ENCODE measurements at places on chromosomes 6 and 20. TPM values are rescaled to one million over a fixed set of nuclear protein-coding genes. Genes with fewer than 3 reads are reported as not detected.

GLP1R gene
- total RNA-seq, result under 0.01 TPM

PROKR2 gene
- not detected for total RNA-seq

MEP1A gene
- total RNA-seq, result not detected

DNA sequence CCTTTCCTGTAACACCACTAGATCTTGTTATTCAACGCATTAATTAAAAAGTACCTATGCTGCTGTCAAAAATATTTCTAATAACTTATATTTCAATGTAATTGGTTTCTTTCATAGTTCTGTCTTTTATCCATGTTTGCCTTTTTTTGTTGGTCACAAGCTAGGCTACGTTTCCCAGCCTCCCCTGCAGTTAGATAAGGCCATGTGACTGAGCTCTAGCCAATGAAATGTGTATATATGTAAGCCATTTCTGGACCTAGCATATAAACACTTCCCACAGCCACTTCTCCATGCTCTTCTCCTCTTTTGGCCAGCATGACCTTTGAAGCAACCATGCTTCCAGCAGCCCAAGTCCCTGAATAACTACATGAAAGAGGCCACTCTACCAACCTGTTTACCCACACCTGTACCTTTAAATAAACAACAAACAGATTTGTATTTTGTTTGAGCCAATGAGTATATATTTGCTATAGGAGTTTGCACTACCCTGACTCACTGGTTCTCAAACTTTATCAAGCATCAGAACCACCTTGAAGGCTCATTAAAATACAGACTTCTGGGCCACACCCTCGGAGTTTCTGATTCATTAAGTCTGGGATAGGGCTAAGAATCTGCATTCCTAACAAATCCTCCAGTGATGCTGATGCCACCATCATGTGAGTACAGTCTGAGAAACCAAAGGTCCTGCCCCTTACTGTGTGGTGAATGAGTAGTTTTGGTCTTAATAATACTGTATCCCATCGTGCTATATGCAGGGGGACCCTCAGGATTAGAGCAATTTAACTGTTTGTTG is 45.6 kb upstream of the BEND6 start:
- no peak for DNase-seq

GRCh38 chr20:59063358-59064213 is 21.0 kb upstream of the PRELID3B start:
- DNase-seq, result peak; percentile 35

DNA sequence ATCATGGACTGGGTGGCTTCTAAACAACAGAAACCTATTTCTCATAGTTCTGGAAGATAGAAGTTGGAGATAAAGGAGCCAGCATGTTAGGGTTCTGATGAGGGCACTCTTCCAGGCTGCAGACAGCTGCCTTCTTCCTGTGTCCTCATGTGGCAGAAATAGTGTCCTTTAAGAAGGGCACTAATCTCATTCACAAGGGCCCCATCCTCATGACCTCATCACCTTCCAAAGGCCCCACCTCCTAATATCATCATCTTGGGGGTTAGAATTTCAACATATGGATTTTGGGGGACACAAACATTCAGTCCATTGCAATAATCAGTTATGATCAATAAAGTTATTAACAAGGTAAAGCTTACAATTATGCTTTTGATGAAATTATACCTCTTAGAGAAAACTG is 130.8 kb upstream of the SLC22A23 start:
- DNase-seq, result no peak

GRCh38 chr6:100078509-100078908 is 84.5 kb upstream of the MCHR2 start:
- DNase-seq, result peak; percentile 9

- DNase-seq, result no peak
These were observed 12.9 kb upstream of the RBL1 start for GRCh38 chr20:37108676-37109075.

All from muscle of leg (tissue), 16 donors.